Stimulated activated CD8-positive, alpha-beta memory T cell treated with anti-CD3 and anti-CD28 coated beads, Interleukin-7, amount 100 ng/mL, for 48 hours (primary cell): ENCODE measurements at places on chromosomes 13 and 19.
A peak's percentile ranks its signal among the peaks of the same experiment; 100 is the strongest.

DNA sequence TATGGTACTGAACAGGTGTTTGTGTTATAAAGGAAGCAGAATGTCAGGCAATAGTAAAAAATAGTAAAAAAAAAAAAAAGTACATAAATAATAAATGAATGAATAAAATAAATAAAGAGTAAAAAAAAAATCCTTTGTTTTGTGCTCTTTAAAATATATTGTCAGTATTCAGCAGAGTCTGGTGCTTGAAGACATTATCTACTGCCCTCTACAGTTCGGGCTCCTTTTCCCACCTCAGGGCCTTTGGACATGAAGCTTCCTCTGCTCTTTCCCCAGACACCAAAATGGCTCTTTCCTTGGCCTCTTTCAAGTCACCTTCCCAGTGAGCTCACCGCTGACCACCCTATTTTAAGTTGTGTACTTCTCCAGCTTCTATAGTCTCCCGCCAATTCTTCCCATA lies 137.5 kb downstream of the TNFRSF19 start:
- no peak for DNase-seq

DNA sequence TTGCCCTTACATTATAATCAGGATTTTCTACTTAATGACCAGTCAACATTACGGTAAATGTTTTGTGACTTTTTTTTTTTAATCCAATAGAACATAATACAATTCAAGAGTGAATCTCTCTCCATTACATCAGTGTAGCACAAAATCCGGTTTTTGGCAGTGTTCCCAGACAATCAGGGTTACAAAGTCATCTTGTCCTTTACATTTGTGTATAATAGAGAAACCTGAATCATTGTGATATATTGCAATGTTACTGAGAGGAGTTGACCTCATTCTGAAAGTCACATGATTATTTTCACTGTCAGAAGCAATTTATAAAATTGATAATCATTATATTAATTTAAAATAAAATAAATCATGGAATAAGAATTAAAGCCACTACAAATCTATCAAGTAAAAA lies 1346.0 kb upstream of the SPRY2 start:
- DNase-seq: no peak

- DNase-seq: peak; percentile 74
These were observed at the start of gene SELENOW for GRCh38 chr19:47778049-47778953. Gene SELENOW (plus strand): TSS chr19:47778703. CDS start chr19:47778786, 83 bp downstream.

GRCh38 chr19:58543826-58544590 lies at the start of gene TRIM28:
Gene TRIM28 (plus strand): TSS chr19:58544064. CDS start chr19:58544758, 694 bp downstream.
- peak; percentile 100 for DNase-seq

GRCh38 chr13:110129539-110130186 lies 177.3 kb downstream of the COL4A1 start:
- DNase-seq: no peak

GRCh38 chr13:41144576-41144975 lies 12.0 kb upstream of the KBTBD6 start:
- DNase-seq: no peak

GRCh38 chr13:29909975-29910674 lies 59.7 kb upstream of the UBL3 start:
- no peak for DNase-seq

- no peak for DNase-seq
These were observed 21.2 kb downstream of the HDGFL2 start for GRCh38 chr19:4493104-4493928.

GRCh38 chr19:36009633-36010379 lies 1.2 kb upstream of the SYNE4 start:
- no peak for DNase-seq

GRCh38 chr13:51636349-51636890 lies 52.2 kb downstream of the WDFY2 start:
- DNase-seq: no peak

GRCh38 chr13:62119739-62120700 lies 704.4 kb upstream of the PCDH20 start:
- no peak for DNase-seq

- DNase-seq: no peak
These were observed 982 bp downstream of the ZNF865 start for GRCh38 chr19:55606471-55606787.

DNA sequence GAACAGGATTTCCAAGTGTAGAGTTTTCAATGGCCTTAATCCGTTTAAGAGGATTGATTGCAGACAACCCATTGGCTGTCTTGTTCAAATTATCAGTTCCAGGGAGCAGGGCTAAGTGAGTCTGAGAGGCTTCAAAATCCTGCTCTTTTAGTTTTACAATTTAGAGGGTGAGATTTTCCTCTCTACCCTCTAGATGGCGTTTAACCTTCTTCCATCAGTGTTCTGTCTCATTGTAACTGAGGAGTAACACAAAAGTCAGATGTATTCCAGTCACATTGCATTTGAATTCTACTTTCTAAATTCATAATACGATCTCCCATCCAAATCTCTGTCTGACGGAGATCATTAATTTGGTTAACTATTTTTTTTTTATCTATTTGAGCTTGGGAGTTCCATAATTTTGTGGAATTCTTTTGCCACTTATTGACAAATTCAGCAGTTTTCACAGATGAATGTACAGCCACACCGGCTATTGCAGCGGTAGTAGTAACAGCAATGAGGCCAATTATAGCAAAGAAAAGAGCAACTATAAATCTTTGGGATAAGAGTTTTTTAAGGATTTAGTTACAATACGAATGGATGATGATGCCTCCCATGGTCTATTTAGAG lies 7.8 kb upstream of the C19orf84 start:
- no peak for DNase-seq

- DNase-seq: no peak
These were observed 331.3 kb downstream of the UQCRFS1 start for GRCh38 chr19:28881616-28882015.

DNA sequence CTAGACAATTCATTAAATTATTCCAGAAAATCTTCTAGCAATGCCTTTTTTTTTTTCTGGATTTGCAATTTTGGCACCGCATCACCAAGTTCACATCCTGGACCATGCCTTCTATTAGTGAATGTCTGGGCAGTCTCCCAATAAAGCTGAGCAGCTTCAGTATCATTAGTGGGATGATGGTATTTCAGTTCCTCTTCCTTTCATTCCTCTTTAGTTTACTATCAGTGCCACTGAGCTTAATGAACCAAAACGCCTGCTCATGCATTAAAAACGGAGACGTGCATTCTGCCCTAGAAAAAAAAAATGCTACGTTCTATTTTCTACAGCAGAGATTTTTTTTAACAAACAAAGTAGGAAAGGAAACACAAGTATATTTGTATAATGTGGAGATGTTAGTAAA lies 343.0 kb downstream of the PCDH9 start:
- no peak for DNase-seq

GRCh38 chr13:32330441-32330840 lies 15.1 kb downstream of the BRCA2 start:
- no peak for DNase-seq

DNA sequence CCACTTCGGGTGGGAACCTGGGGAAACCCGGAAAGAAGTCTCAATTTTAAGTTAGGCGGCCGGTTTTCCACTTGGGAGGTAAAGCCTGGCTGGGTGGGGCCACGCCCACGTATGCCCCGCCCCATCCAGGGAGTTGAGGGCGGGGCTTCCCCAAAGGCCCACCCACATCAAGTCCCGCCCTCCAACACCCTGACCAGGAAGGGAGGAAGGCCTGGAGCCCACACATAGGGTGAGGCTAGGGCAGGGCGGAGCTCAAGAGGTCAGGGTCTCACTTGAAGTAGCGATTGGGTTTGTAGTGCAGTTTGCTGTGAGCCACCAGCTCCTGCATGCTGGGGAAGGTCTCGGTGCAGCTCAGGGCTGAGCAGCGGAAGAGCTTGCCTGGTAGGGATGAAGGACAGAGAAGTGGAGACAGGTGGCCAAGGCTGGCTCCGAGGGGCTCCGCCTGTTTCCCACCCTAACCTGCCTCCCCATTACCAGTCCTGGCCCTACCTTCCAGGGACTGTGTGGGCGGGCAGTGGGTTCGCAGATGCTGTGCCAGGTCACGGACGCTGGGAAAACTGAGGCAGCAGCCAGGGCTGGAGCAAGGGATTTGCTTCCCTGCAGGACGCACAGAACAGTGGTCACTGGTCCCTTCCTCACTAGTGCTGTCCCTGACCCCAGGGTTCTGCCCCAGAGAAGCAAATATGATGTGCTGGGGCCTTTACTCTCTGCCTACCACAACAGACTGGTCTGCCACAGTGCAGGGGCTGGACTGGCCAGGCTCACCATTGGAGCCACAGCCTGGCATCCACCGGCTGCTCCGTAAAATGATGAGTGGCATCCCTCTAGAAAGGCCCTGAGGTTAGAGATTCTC lies 1.6 kb downstream of the ZNF414 start:
- no peak for DNase-seq

- DNase-seq: no peak
These were observed 523 bp downstream of the ELAVL1 start for GRCh38 chr19:8004723-8005513.

DNA sequence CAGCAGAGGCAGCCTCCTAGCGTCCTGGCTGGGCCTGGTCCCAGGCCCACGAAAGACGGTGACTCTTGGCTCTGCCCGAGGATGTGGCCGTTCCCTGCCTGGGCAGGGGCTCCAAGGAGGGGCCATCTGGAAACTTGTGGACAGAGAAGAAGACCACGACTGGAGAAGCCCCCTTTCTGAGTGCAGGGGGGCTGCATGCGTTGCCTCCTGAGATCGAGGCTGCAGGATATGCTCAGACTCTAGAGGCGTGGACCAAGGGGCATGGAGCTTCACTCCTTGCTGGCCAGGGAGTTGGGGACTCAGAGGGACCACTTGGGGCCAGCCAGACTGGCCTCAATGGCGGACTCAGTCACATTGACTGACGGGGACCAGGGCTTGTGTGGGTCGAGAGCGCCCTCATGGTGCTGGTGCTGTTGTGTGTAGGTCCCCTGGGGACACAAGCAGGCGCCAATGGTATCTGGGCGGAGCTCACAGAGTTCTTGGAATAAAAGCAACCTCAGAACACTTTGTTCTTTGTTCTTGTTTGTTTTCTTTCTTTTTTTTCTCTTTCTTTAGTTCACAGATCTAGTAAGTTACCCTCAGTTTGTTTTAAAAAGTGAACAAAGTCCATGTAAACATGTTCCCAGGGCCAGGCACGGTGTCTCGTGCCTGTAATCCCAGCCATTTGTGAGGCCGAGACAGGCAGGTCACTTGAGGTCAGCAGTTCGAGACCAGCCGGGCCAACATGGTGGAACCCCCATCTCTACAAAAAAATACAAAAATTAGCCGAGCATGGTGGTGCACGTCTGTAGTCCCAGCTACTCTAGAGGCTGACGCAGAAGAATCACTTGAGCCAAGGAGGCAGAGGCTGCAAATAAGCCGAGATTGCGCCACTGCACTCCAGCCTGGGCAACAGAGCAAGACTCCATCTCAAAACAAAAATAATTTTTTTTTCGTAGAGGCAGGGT lies 10.2 kb downstream of the ANGPTL4 start:
- no peak for DNase-seq

DNA sequence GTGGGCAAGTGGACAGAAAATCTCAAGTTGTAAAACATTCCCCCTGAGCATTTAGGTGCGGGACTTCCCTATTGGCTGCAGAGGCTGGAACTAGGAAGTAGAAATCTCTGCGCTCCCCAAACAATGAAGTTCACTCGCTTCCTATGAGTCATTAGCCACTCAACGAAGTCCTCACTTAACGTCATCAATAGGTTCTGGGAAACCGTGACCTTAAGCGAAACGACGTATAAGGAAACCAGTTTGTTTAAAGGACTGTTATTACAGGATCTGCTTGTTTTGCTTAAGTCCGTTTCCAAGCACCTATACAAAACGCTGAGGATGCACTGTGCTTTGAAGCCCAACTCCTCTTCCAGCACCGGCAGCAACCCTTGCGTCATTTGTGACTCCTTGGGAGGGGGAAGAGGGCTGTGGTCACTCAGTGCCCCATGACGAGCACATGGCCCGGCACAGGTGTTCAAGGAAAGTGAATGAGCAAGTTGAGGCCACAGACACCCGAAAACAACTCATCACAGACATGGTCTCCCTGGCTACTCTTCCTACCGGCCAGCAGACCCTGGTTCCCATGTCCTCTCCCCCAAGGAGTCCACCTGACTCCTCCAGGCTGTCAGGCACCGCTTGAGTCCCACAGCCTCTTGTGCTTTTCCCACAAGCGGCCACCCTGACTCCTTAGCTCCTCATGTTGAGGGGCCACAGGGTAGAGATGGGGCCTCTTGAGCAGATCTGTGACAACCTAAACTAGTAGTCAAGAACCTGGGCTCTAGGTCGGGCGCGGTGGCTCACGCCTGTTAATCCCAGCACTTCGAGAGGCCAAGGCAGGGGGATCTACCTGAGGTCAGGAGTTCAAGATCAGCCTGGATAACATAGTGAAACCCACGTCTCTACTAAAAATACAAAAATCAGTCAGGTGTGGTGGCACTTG lies 4.8 kb downstream of the RPS16 start:
- DNase-seq: peak; percentile 72

GRCh38 chr19:57759096-57759495 lies 10.4 kb upstream of the ZNF586 start:
- DNase-seq: no peak

DNA sequence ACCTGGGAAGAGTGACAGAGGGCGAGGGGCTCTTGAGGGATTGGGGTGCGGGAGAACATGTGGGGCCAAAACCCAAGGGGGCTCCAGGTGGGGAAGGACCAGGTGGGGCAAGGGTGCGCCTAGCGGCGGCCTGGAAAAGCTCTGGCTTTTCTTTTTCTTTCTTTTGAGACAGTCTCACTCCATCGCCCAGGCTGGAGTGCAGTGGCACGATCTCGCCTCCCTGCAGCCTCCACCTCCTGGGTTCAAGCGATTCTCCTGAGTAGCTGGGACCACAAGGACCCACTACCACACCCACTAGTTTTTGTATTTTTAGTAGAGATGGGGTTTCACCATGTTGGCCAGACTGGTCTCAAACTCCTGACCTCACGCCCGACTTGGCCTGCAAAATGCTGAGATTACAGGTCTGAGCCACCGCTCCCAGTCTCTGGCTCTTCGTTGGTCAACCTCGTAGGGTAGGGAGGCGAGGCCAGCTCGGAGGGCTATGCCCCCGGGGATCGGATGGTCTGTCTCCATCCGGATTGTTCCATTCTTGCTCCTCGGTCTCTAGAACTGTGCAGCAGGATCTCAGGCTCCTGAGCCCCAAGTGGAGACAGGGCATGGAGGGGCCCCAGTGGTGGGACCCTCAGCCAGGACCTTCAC lies 3.7 kb downstream of the GADD45B start:
- no peak for DNase-seq

GRCh38 chr13:40657307-40657706 lies 9.1 kb downstream of the FOXO1 start:
- no peak for DNase-seq

- DNase-seq: peak; percentile 97
These were observed 10.2 kb downstream of the STAP2 start for GRCh38 chr19:4328243-4328990.

- DNase-seq: no peak
These were observed 9.7 kb downstream of the GPR42 start for GRCh38 chr19:35380450-35381124.

DNA sequence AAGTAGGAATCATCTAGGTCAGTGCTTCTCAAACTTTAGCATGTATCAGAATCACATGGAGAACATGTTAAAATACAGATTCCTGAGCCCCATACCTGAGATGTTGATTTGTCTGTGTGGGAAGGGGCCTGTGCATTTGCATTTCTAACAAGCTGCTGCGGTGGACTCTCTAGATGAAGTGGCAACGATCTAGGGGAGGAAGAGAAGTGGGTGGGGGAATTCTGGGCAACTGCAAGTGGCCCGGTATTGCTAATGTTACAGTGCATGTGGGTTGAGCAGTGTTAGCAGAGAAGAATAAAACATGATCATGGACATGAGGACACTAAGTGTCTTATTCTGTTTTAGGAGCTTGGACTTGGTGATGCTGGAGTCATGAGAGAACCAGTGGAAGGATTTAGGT lies 329.0 kb downstream of the OLFM4 start:
- DNase-seq: no peak
